ENCODE measurements at places on chromosomes 5 and 9.

DNA sequence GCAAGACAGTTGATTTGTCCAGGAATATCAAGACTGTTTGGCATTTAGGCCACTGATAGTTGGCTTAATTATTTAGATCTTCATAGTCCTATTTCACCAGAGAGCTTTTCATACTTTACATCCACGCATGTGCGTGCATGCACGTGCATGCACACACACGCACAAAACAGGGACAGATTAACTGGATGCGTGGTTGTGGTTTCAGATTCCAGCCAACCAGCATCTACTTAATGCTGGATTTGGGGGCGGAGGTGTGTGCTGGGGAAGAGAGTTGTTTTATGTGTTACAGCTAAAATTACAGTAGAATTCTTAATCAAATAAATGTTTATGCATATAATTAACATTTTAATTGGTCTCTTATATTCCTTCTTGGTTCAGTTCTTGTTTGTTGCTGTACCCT is 7.3 kb downstream of the RNF14 start:
- DNase-seq, result no peak

- no peak for DNase-seq
Observed at GRCh38 chr5:95779611-95780010, 42.9 kb downstream of the GLRX start.

DNA sequence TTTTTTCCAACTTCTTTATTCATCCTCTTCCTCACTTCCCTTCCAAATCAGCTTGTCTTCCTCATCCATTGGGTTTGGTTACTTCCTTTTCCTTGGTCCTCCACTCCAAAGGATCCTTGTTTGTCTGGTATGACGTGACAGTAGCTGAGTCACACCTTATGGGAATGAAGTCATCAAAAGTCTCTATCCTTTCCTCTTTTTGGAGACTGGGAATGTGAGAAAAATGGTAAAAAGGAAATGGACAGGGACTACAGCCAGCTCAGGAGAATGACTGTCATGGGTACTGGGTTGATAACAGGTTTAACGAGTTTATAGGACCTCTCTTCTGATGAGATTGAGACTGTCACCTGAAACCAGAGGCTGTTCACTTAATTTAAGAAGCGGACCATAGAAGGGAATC is 76.2 kb upstream of the MYO10 start:
- peak; percentile 78 for DNase-seq

GRCh38 chr5:174503461-174504265 is 220.7 kb upstream of the MSX2 start:
- peak; percentile 11 for DNase-seq

GRCh38 chr5:58773744-58774441 is 191.0 kb downstream of the RAB3C start:
- DNase-seq, result no peak

DNA sequence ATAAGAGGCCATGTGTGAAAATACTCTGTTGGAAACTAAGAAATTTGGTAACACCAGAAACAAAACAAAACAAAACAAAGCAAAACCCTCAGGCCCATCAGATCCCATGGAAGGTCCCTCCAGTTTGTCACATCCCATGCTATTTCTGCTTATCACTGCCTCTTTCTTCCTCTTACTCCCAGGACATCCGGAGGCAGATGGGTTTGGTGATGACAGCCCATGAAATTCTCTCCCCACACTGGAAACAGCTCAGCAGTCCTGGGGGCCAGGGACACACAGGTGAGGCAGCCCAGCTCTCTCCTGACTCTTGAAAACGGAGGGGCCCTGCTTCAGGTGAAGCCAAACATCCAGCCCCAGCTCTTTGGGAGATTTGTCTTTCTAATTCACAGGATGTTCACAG is 63.2 kb downstream of the NRG2 start:
- DNase-seq, result no peak

DNA sequence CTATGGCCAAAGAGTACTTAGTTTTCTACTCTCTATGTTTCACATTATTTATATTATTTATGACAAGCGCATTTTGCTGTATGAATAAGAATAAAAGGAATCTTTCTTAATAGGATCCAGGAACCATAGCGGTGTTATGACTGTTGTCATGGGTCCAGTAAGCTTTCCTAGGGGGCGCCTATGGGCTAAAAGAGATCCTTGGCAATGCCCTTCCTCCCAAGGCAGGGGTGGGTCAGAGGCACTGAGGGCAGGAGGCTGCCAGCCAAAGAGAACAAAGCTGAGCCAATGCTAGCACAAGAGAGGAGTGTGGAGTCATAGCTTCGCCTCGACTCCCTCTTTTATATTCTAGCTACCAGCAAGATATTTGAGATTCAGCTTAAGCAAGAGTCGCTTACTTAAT is 98.4 kb upstream of the GNAQ start:
- DNase-seq, result no peak

- DNase-seq, result peak; percentile 67
Observed at GRCh38 chr5:14039576-14039975, 95.1 kb upstream of the DNAH5 start.

DNA sequence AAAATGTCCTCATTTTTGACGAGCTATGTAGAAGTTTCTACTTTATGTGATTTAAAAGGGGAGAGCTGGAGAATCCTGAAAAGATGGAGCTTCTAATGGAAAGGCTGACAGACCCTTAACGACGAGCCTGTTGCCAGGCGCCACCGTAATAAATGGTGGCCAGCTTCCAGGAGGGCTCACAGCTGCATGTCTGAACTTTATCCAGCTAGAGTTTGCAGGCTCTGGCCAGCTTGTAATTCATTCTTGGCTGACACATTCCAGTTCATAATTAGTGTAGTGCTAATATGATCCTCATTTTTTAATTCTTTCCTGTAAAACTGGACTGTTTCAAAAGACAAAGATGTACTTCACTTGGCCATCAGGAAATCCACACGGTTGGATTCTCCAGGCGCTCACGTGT is 246.7 kb downstream of the GAS1 start:
- DNase-seq, result no peak

DNA sequence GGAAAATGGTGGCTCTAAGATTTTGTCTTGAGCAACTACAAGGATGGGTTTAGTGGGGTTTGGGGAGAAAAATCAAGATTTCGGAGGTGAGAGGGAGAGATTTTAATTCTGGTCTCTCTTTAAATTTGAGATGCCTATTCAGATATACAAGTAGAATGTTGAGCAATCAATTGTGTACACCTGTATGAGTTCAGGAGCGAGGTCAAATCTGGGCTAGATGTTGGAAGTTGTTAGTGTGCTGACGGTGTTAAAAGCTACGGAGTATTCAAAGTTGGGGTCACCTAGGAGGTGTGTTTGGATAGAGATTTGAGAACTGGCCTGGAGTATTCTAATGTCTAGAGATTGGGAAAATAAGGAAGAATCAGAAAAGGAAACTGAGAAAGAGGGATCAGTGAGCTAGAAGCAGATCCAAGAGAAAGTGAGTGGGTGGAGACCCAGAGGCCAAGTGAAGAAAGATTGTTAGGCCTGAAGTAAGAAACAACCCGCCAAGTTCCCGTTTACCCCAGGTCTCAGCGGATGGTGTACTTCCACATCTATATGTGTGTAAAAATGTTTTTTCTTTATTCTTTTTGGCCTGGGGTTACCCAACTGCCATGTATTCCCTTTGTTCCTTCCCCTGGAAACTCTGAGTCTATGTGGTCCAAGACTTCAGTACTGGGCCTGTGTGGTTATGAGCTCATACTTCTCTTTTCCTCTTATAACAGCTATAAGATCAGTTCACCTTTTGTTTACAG is 11.9 kb upstream of the ARHGAP26 start:
- DNase-seq, result no peak

DNA sequence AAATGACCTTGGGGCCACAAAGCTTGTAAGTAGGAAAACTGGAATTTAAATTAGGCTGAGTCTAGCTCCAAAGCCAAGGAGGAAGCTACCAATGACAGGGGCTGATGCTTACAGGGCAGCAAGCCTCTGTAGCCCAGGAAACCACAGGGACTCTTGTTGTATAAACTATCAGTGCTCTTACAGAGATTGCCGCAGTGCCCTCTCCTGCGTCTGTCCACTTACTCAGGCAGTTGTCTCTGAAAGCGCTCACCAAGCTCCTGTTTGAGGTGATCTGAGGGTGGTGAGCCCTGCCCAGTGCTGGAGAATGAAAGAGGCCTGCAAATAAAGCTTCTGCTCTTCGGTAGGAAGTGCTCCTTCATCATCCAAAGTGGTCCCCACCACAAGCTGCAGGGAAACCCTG is 498.8 kb downstream of the ARHGEF28 start:
- no peak for DNase-seq

Data from HCEC 1CT (cell line).